ENCODE measurements at places on chromosomes 2 and 18.

- no peak for DNase-seq
Observed at GRCh38 chr2:135570884-135571283, 39.6 kb downstream of the R3HDM1 start.

GRCh38 chr2:26636935-26637334, 4.2 kb downstream of the CIB4 start:
- DNase-seq, result no peak

DNA sequence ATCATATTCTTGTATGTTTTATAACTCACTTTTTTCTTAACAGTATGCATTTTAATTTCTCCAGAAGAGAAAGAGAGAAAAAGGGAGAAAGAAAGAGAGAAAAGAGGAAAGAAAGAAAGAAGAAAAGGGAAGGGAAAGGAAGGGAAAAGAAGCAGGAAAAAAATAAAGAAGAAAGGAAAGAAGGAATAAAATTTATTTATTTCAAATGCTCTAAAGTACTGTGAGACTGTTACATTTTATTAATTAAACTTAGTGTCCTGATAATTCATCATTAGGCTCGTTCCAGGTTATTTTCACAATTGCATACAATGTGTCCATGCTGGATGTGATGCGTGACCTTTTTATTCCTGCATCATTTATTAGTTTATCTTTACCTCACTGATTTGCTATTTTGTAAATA, 1023.4 kb upstream of the KLHL29 start:
- no peak for DNase-seq

DNA sequence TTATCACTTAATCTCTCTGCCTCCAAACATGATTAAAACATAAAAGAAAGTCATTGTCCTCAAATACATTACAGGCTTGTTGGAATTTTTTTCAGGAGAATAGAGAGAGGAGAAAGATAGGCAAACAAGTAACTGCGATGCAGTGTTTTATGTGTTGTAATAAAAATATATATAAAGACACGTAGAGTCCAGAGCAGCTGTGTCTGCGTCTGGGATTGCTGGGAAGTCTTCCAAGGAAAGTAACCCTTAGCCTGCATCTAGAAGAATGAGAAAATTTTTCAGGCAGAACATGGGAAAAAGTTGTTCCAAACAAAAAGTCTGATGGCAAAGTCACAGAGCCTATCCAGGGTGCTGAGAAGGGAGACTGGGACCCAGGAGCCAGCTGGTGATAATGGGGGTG, 91.8 kb upstream of the ST6GAL2 start:
- DNase-seq, result no peak
